Femur (tissue), 1 donor: ENCODE measurements at places on chromosomes 2 and 18.

DNA sequence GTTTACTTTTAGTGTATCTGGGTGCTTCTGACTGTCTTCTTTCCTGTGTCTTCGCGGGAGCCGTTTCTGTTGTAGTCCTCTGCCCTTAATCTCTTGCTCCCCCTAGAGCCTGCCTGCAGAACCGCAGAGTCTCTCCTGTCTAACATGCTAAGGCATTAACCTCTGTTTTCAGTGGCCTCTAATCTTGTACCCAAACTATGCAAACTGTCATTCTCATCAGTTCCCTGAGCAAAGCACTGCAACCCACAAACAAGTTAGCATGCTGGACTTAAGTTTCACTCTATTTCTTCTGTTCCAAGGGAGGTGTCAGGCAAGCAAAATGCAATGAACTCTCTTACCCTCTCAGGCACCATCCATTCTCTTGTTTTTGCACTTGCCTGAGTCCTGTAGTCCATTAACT, 138.4 kb downstream of the OTX1 start:
- DNase-seq = no peak

GRCh38 chr2:124915567-124915966, 890.5 kb downstream of the CNTNAP5 start:
- DNase-seq = no peak

DNA sequence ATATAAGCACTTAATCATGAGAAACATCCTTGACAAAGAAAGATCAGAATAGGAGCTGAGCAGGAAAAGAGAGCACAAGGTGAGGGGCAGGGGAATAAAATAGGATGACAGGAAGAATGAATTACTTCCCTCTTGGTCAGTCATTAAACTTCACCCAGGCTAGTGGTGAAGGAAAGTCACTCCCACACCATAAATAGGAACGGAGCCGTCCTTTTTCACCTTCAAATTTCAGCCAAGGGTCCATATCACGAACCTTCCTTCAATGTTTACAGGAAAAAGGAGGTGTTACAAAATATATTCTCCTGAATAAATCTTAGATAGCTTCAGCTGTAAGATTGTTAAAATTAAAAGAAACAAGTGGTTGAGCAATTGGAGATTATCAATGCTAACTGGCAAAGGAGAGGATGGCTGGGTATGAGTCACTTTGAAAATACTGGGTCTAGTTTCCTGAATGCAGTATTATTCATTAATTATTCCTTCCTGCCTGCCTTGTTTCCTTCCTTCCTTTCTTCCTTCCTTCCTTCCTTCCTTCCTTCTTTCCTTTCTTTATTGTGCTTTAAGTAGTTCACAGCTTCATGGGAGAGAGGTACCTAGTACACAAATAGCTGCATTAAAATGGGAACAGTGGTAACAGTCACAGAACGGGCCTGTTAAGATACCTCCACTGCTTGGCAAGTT, 292.3 kb upstream of the ID2 start:
- DNase-seq = no peak

GRCh38 chr18:69885841-69886531, 61.7 kb downstream of the CD226 start:
- DNase-seq = no peak

- no peak for DNase-seq
Observed at GRCh38 chr18:33316146-33316587, 124.4 kb downstream of the CCDC178 start.

GRCh38 chr18:73945130-73945792, 202.4 kb downstream of the FBXO15 start:
- no peak for DNase-seq

DNA sequence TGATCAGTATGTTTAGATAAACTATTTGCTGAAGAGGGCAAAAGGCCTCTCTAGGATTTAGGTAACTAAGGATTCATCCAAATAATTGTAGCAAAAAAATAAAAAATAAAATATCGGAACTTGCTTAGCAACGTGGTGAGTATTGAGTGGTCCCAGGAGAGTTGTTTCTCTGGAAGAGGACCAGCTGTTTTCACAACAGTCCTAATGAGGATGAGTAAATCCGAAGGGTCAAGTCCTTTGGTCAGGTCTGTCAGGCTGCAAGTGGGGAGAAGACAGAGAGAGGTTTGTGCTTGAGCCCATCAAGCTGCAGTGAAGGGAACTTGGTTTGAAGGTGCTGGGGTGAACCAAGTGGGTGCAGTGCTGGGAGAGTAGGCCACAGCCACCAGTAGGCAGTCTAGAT, 539.2 kb downstream of the SLC4A3 start:
- DNase-seq = no peak
